ENCODE measurements at places on chromosomes 6 and 20. TPM values are rescaled to one million over a fixed set of nuclear protein-coding genes. Genes with fewer than 3 reads are reported as not detected.

DNA sequence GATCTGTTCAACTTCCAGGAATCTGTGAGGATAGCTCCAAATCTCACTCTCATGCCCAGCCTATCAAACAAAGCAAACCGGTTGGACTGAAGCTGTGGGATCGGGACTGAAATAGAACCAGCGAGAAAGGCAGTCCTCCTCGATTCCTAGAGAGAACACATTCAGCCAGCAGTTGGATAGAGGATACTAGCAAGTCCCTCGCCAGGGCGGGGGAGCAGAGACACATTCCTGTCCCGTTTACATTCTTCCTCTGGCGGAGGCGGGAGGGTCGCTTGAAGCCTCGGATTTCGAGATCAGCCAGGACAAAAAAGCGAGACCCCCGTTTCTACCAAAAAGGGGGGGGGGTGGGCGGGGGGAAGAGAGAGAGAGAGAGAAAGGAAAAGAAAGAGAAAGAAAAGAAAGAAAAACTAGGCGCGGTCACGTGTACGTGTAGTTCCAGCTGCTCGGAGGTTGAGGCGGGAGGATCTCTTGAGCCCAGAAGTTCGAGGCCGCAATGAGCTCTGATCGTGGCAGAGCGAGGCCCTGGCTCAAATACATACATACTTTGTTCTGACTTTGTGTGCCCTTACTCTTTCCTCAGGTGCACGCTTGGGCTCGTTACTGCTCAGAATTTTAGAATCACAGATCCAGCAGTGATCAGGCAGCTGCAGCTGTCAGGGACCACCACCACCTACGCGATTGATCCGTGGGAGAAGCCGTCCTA, 19.5 kb downstream of the ZNF311 start:
- no peak for DNase-seq

DNA sequence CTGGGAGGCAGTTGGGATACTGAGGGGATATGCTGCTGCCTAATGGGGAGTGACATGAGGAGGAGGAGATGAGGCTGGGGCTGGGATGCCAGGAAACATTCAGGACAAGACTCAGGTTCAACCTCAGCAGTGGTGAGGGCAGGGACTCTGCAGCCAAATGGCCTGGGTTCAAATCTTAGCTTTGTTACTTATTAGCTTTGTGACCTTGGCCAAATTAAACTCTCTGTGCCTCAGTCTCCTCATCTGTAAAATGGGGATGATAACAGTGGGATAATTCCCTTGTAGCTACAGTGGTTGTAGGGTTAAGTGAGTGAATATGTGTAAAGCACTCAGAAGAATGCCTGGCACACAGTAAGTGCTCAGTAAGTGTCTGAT, 1.9 kb downstream of the PI16 start:
- no peak for DNase-seq

- DNase-seq, result no peak
Observed at GRCh38 chr20:6066582-6066981, 12.7 kb upstream of the LRRN4 start.

DNA sequence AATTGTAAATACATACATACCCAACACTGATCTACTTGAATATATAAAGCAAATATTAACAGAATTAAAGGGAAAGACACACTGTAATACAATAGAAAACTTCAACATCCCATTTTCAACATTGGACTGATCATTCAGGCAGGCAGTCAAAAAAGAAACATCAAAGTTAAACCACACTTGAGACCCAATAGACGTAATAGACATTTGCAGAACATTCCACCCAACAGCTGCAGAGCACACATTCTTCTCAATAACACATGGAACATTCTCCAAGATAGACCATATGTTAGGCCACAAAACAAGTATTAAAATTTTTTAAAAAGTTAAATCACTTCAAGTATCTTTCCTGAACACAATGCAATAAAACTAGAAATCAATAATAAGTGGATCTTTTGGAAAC, 698.2 kb downstream of the COL12A1 start:
- no peak for DNase-seq

DNA sequence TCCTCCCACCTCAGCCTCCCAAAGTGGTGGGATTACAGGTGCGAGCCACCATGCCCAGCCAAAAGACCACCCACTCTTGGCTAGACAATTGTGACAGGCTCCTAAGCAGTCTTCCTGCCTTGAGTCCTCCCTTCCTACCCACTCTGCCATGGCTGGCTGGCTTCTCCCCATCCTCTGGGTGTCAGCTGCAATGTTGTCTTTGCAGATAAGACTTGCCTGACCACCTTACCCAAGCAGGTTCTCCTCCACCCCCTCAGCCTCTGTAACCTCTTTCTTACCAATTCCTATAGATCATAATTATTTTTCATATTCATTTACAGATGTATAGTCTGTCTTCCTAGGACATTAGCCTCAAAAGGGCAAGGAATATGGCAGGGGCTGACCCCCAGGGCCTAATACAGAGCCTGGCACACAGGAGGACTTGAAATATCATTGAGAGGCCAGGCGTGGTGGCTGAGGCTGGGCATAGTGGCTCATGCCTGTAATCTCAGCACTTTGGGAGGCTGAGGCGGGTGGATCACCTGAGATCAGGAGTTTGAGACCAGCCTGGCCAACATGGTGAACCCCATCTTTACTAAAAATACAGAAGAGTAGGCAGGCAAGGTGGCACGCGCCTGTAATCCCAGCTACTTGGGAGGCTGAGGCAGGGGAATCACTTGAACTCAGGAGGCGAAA, 28.7 kb upstream of the SPAG4 start:
- DNase-seq, result no peak

- DNase-seq, result no peak
Observed at GRCh38 chr6:10692965-10693538, 1.4 kb downstream of the C6orf52 start.

GRCh38 chr6:34182751-34183531, 37.1 kb upstream of the GRM4 start:
- DNase-seq, result peak; percentile 76

DNA sequence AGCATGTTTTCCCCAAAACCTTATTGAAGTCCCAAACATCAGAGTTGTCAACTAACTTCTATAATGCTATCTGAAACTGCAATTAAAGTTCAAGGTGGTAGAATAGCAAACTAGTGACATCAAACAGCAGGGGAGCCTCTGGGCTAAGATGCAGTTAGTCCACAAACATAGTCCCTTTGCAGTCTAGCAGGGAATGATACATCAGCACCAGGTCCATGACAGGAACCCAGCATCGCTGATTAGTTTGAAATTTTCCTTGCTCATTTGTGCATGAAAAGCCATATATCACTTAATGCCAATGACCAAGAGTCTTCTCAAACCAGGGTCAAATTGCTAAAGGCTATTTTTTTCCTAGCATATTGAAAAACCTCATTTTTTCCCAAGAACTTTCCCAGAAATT, 145.3 kb downstream of the HIVEP2 start:
- DNase-seq, result no peak

DNA sequence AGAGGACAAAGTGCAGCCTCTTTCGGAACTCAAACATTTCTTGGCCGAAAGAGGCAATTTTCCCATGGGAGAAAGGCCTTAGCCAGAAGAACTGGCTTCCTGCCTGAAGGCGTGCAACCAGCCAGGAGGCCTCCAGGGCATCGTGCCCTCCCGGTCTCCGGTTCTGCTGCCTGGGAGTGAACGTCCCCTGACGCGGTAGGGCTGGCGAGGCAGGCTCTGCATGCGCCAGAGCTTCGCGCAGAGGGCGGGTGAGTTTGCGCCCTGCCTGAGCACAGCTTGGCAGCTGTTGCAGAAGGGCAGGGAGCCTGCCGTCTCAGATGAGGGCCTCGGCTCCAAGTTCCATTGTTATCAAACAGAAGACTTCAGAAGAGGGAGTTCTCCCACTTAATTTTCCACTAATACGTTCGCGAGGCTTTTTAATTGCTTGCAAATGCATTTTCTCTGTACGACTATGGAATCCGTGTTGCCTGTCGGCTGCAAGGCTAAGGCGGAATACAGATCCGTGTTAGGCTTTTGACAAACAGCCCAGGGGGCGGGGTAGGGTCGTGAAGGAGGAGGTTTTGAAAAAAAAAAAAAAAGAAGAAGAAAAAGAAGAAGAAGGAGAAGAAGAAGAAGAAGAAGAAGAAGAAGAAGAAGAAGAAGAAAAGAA, 5.5 kb upstream of the TFAP2D start:
- DNase-seq, result no peak

DNA sequence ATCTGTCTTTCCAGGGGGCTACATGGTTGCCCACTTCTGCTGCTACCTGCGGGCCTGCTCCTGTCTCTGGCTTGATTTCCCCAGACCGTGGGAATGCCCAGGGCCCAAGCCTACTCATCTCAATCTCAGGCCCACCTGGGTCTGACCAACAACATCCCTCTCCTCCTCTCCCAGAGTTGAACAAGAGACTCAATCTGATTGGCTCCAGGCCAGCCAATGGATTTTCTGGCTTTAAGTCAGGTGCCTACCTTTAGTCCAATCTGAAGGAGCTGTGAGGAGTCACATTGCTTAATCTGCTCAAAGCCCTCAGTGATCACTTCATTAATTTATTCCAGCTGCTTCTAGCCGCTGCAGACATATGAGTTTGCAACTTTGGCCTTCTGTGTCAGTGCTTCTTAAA, 162.4 kb upstream of the KCNG1 start:
- DNase-seq, result no peak

DNA sequence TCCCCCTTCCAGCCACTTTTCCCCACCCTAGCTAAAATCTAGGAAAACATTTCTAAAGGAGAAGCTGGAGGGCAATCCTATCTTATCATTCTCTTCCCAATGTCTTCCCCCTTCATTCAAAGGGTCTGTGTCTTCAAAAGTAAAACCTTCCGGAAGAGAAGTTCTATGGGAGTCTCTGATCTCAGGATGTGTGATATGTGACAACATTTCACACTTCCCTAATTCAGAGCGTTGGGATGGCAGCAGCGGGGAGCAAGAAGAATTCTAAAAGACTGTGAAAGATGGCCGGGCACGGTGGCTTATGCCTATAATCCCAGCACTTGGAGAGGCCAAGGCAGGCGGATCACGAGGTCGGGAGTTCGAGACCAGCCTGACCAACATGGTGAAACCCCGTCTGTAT, 65.4 kb upstream of the AKIRIN2 start:
- DNase-seq, result no peak

GRCh38 chr20:61105395-61105794, 146.7 kb upstream of the CDH4 start:
- no peak for DNase-seq

- DNase-seq, result no peak
Observed at GRCh38 chr6:39496915-39497314, 174.4 kb upstream of the KCNK16 start.

- DNase-seq, result no peak
Observed at GRCh38 chr6:82030761-82031503, 216.6 kb downstream of the IBTK start.

GRCh38 chr6:44072959-44073611, 54.2 kb downstream of the MRPL14 start:
- peak; percentile 86 for DNase-seq

GRCh38 chr20:51531141-51531710, 11.3 kb downstream of the NFATC2 start:
- peak; percentile 75 for DNase-seq

GRCh38 chr6:30019819-30020218, 41.2 kb upstream of the POLR1H start:
- DNase-seq, result no peak

DNA sequence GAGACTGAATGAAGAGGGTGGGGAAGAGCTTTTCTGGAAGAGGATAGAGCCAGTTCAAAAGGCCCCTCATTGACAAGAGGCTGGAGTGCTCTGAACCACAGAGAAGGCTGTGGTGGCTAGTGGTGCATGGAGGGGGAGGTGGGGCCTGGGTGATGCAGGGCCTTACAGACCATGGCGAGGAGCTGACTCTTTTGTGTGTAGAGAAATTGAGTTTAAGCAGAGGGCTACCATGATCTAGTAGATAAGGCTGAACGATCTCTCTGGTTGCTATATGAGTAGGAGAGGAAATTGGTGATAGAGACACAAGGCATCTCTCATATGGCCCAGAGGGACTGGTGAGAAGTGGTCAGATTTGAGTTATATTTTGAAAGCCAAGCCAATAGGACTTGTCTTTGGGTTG, 137.6 kb downstream of the UST start:
- no peak for DNase-seq

- no peak for DNase-seq
Observed at GRCh38 chr6:79372757-79373156, 138.3 kb upstream of the HMGN3 start.

DNA sequence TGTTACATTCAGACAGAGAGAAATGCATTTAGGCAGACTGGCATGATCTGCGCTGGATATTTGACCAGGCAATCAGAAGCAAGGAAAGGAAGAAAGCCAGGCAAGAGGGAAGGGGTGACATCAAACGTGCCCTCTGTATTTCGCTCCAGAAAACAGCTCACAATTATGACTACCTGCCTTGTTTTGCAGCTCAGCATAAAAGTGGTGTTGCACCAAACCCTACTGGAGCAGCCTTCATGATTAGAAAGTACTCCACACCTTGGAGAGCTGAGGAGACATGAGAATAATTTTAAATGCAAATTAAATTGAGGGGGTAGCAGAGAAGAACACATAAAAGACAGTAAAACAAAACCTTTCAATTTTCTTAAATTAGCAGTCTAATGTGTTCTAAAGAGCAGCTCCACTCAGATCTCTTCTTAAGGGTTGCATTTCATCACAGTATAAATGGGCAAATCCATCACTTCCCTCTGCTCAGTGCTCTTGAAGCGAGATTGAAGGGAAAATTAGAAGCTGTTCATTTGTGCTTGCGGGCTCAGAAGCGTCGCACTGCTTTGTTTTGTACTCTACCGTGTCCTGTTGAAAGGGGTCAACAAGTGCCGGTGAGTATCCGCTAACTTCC, at the start of gene PHACTR1:
Gene PHACTR1, plus strand, starts transcription at position 470 of the 619 bp plus-strand sequence.
- DNase-seq, result no peak

- no peak for DNase-seq
Observed at GRCh38 chr6:106309766-106310373, 15.7 kb downstream of the ATG5 start.

- DNase-seq, result no peak
Observed at GRCh38 chr6:146289816-146290588, 253.6 kb upstream of the RAB32 start.

GRCh38 chr6:14166839-14167238, 49.3 kb downstream of the CD83 start:
- DNase-seq, result no peak

- DNase-seq, result no peak
Observed at GRCh38 chr6:68724060-68724459, 89.0 kb downstream of the ADGRB3 start.

Gene CLIC1
- total RNA-seq, result 640 TPM

Gene SLC35F1
- not detected for total RNA-seq

Gene ABHD16B
- not detected for total RNA-seq

Gene C20orf144
- 0.30 TPM for total RNA-seq

Gene PGC
- not detected for total RNA-seq

Gene NFATC2
- 56.9 TPM for total RNA-seq

Gene PTK7
- 0.23 TPM for total RNA-seq

Gene CLDN20
- not detected for total RNA-seq

Gene CLVS2
- total RNA-seq, result not detected

Gene LPA
- not detected for total RNA-seq

Gene AVP
- not detected for total RNA-seq

Data from activated CD4-positive, alpha-beta memory T cell treated with anti-CD3 and anti-CD28 coated beads, Interleukin-2, amount 10 ng/mL, durations not matched to agents 7 days and 5 days (primary cell).